Thymus (tissue), 14 donors: ENCODE measurements at places on chromosomes 2 and 18. TPM values are rescaled to one million over a fixed set of nuclear protein-coding genes. Genes with fewer than 3 reads are reported as not detected.

The HOXD4 gene
- 0.09 TPM for total RNA-seq

The SULT1C4 gene
- 3.6 TPM for total RNA-seq

The RAMP1 gene
- 6.3 TPM for total RNA-seq

The TFCP2L1 gene
- total RNA-seq: 0.80 TPM

The IL36A gene
- 0.99 TPM for total RNA-seq

The DAW1 gene
- total RNA-seq: 0.28 TPM

The DSG3 gene
- total RNA-seq: 17.1 TPM

The COBLL1 gene
- 3.0 TPM for total RNA-seq

The DTNA gene
- total RNA-seq: 1.7 TPM

The VAPA gene
- total RNA-seq: 210 TPM

The SP140L gene
- total RNA-seq: 11.9 TPM

The RGPD4 gene
- total RNA-seq: 0.19 TPM

The SLC25A12 gene
- 21.3 TPM for total RNA-seq

The DSC2 gene
- total RNA-seq: 11.1 TPM

The USP37 gene
- total RNA-seq: 11.7 TPM

The OTOS gene
- 0.38 TPM for total RNA-seq

The POTEJ gene
- 0.09 TPM for total RNA-seq

The LIMS3 gene
- 0.94 TPM for total RNA-seq

The SFXN5 gene
- 11.0 TPM for total RNA-seq

The SLC19A3 gene
- total RNA-seq: 0.57 TPM

The MARCHF4 gene
- under 0.01 TPM for total RNA-seq

The COL4A4 gene
- 1.7 TPM for total RNA-seq

The MYO7B gene
- 4.4 TPM for total RNA-seq

The CCDC85A gene
- total RNA-seq: 0.76 TPM

The SNTG2 gene
- 0.33 TPM for total RNA-seq
